Left ventricle myocardium inferior (tissue), 1 donor: ENCODE measurements at places on chromosomes 2 and 18.

DNA sequence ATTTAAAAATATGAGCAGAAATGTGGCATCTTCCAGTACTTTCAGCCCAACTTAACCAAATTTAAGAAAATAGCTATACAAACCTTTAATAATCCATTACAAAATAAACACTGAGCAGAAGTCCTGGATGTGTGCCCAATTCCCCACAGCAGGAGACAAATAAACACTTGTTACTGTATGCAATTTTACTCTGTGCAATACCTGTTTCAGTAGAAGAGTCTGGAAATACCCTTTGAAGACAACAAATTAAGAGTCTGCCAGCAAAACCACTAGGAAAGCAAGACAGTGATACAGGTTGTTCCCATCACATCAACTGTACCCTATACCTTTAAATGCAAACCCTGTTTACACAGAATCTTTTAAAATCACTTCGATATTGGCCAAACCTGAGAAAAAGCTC, 41.4 kb upstream of the RNU4ATAC start:
- DNase-seq: no peak

DNA sequence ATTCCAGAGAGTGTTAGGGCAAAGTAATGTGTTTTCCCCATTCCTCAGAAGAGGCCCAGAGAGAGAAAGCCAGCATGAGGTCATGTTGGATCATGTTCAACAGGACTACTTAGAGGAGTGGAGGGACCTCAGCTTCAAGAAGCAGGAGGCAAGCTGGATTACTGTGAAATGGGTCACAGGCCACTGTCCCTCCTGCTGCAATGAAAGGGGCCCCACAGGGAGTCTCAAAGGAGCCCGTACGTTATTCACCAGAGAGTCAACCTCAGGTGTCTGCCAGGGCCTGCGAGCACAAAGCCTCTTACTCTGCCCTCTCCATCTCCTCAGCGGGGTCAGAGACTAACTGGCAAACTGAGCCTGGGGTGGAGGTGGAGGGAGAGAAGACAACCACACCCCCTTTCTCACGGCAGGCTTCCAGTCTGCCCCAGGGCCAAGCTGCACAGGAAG, 27.2 kb upstream of the ACYP2 start:
- no peak for DNase-seq

DNA sequence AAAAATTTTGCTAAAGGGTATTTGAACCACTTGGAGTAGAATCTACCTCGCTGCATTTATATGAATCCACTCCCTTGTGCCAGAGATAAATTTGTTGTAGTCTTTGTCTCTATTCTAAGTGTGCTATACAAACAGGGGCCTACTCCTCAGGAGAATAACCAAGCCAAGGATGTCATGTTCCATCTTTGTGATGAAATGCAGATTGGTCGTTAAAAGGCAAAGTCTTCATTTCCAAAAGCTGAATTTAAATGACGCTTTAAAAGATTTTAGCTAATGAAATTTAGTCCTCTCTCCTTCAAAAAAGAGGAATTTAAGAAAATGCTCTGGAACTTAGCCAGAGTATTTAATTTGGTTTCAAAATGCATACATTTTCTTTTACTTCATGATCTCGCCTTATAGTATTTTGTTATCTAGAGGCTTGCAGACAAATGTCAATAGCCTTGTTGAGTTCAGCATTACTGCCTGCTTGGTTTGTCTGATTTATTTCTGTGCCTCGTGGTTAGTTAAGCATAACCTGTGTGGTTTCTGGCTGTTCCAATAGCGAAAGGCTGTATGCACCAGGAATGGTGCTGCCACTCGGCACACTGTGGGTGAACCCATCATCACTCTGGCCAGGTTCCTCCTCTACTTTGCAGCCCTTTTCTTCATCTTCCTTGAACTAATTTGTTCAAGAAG, 417.6 kb downstream of the ZNF521 start:
- no peak for DNase-seq

DNA sequence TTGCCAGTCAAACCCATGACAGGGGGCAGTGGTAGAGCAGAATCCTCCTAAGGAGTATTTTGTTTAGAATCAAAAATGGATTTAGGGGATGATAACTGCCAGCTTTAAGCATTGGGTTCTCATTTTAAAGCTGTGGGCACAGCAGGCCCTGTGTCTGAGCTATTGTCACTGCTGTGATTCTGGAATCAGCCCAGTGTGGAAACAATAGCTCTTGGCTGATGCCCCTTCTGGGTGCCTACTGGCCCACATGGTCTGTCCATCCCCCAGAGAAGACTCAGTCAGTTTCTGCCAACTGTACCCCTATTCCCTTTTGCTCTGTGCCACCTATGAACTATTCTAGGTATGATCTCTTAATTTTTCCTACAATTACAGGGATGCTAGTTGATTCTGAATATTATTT, 91.7 kb upstream of the LRRTM1 start:
- DNase-seq: no peak

GRCh38 chr2:48454504-48454903, 75.5 kb upstream of the STON1 start:
- DNase-seq: no peak

- DNase-seq: no peak
Measured at GRCh38 chr2:183630964-183631363, 506.7 kb downstream of the NUP35 start.

DNA sequence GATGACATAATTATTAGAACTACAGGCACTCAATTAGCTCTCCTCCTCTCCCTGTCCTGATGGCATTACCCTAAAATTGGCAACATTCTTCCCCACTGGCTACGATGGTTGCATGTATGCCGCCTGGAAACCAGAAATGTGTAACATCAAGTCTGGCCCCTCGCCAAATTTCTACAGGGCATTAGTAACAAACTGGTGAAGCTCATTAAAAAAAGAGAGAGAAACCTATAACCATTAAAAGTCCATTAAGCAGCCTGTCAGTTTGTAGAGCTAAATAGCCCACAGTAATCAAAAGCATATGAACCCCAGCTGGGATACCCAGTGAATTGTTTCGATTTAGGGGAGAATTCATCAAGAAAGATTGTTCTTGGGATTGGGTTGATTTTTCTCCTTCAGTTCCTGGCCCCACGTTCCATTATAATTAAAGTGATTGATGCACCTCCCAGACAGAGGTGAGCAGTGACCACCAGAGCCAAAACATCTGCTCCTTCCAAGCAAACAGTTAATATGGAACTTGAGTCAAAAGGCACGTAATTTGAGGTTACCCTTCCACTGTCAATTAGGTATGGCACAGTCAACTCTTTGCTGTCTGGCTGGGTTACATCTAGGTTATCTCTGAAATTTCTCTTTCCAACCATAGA, 208.6 kb downstream of the C1D start:
- no peak for DNase-seq

DNA sequence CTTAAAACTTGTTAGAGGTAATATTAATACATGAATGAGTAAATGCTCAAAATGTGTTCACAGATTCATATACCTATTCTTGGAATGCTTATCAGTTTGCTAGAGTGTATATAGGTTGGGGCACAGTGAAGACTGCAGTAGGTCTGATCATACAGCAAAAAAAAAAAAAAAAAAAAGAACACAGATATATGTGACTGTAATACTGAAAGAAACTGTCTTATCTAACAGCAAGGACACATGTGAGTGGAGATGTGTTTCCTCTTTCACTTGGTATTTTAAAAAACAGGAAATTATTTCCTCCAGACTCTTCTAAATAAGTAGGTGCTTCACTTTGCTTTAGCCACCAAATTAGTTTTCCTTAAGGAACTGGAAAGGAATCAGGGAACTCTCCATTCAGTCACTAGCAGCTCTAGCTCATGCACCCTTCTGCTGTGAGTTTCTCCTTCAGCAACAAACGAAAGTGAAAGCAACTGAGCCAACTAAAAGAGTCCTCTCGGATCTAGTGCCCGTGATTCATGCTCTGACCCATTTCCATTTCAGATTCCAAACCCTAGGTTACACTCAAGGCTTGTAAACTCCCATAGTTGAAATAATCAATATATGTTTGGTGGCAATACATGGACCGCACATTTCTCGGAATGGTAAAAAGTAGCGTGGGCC, 98.5 kb downstream of the DSEL start:
- no peak for DNase-seq

GRCh38 chr18:35417223-35417622, 40.1 kb upstream of the ZNF396 start:
- DNase-seq: no peak

DNA sequence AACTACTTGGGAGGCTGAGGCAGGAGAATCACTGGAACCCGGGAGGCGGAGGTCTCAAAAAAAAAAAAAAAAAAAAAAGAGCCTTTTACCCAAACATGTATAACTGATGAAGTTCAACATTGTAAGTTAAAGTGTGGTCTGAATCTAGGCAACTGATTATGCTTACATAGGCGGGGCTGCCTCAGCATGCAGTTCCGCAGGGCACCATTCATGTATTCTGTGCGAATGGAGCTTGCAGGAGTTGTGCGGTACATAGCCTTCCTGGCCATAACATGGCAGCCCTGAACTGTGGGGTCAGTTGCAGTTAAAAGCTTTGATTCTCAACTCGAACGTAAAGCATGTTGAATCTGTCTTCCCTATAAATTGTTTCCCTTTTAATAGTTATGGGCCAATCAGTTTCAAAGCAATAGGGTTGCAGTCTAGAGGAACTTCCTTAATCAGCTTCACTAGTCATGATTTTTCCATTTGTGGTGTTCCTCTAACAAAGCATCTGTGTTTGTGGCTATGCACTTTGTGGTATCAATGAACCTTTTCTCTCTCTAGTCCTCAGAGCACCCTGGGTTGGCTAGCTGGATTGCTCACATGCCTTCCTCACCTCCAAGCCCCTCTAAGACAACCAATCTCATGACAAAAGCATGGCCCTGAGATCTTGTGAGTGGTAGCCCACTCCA, 30.6 kb upstream of the CEP68 start:
- DNase-seq: no peak

DNA sequence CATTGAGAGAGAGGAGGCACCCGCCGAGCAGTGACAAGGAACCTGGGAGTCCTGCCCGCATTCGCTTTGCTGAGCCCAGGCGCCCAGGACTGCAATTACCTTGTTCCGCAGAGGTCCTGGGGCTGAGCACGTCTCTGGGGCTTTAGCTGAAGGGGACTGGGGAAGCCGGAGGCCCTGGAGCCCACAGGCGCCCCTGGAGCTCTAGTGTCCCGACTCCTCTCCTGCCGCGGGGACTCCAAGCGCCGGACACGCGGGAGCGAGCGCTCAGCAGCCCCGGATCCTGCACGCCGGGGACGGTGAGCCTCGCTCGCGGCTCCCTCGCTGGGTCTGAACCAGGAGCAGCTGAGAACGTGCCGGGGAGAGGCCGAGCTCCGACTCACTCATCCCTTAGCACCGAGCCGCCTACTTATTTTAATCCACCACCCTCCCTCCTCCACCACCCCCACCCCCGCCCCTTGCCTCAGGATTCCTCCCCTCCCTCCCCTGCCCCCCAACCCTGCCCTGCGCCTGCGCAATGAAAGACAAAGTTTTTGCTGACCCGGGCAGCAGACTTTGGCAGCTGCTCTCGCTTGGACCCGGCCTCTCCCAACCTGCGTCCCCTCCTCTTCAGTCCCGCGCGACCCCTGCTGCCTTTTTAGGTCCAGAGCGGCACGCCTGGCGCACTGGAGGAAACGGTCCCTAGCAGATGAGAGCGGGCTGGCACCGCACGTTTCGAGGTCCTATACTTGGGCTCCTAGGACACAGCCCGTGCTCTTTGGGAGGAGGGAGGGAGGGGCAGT, at the start of gene OSR1:
OSR1 (minus strand) TSS at position 382 of the 779 bp plus-strand sequence. CDS start 4,818 bp downstream, outside the sequence.
- peak; percentile 67 for DNase-seq

DNA sequence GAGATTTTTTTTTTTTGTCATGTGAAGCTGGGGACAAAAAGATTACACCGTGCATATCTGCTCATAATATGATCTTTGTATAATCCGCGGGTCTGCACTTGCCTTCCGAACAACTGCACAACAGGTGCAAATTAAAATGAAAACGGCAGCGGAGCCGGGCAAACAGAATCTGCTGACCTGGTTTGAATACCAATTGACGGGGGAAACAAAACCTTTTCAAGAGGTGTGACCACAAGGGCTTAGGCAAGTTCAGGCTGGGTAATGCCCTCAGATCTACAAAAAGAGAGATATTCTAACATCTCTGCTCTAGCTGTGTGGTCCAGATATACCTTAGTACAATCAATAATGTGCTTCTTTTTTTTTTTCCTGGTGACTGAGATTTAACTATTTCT, 88.5 kb downstream of the ZEB2 start:
- no peak for DNase-seq

- DNase-seq: no peak
Measured at GRCh38 chr2:235126768-235127167, 175.0 kb downstream of the SH3BP4 start.

GRCh38 chr2:27118525-27119329, at the start of gene CGREF1:
Gene CGREF1 (minus strand): TSS chr2:27119128. CDS start chr2:27104366, 14,762 bp downstream.
- no peak for DNase-seq

- DNase-seq: no peak
Measured at GRCh38 chr2:45918463-45919159, 267.1 kb downstream of the PRKCE start.

DNA sequence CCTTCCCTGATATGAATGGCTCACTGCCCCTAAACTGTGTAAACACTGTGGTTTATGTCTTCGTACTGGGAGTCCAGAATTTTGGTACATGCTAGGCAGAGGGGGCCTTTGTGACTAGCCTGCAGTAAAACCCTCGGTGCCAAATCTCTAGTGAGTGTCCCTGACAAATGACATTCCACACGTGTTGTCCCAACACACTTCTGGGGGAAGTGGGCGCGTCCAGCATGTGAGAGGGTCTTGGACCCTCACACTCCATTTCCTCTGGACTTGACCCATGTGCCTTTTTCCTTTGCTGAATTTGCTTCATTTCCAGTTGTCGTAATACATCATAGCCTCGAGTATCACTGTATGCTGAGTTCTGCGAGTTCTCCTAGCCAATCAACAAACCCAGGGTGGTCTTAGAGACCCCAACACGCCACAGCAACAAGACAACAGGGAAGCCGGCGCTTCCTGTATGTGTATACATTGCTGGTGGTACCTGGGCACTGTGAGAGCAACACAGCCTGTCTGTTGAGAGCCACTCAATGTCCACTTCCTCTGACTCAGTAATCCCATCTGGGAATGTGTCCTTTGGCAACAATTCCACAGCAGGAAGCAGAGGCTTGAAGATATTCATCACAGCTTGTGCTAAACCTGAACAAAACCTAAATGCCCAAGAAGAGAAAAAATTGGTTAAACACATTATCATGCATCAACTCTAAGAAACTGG, 26.9 kb upstream of the SLC66A3 start:
- DNase-seq: no peak

DNA sequence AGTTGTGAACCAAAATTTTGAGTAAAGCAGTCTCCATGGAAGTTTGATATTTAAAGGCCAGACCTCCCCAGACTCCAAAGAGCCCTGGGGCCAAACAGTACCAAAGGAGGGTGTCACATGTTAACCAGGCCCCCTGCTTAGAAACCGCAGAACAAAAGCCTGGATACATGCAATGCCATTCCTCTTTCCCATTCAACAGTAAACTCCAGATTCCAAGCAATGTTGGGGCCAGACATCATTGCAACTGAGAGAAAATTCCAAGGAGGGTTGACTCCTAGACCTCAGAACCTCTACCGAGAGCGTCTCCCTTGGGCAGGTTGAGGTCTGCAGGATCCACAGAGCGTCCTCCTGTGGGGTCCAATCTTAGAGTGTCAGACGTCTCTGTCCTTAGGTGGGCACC, 404.4 kb upstream of the SYT4 start:
- DNase-seq: no peak

GRCh38 chr2:53442783-53443182, 324.8 kb upstream of the CHAC2 start:
- no peak for DNase-seq
